Activated T-helper 2 cell treated with anti-CD3 and anti-CD28 coated beads, Interferon-gamma antibody, Interleukin-2, Interleukin-4, amounts not matched to agents 10 μg/mL and 5 μg/mL and 100 μg/mL, durations not matched to agents 14 hours and 24 hours and 36 hours (primary cell): ENCODE measurements at places on chromosomes 6 and 20.
A peak's percentile ranks its signal among the peaks of the same experiment; 100 is the strongest.

- no peak for DNase-seq
Measured at GRCh38 chr6:153698001-153698400, 341.0 kb upstream of the OPRM1 start.

GRCh38 chr6:144561455-144562043, 276.4 kb downstream of the UTRN start:
- no peak for DNase-seq

- DNase-seq: peak; percentile 86
Measured at GRCh38 chr6:33904050-33904746, 100.4 kb upstream of the MLN start.

DNA sequence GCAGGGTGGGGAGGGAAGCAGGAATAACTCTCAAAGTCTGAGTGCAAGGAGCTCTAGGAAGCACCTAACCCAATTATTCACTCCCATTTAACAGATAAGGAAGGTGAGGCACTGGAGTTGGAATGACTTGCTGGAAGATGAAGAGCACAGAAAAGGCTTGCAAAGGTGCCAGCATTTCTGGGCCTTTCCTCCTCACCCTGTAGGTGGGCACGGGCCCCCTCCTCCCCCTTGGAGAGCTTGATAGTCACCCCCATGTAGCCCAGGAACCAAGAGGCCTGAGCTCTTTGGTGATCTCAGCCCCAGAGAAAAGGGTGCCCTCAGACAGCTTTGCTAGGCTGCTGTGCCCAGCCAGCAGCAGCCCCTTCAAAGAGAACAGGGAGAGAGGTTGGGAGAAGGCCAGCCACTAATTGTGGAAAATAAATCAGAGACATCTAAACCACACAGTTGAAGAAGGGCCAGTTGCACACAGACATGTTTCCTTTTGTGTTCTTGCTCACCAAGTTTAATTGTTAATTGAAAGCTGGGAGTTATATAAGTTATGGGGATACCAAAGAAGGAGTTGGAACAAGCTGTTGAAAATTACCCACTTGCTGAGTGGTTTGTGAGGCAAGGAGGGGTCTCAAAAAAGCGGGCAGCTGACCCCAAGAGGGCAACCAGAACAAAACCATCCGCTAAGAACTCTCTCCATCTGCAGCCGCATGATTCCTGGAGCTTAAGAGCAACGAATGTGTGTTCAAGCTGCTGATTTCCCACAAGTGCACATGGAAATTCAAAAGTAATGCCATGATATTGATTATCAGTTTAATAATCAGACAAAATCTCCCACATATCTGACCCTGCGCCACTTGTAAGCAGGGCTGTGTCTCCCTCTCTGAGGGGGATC, 77.0 kb downstream of the MRPL14 start:
- DNase-seq: no peak

GRCh38 chr6:45072016-45072415, 256.1 kb upstream of the RUNX2 start:
- no peak for DNase-seq

GRCh38 chr6:27760464-27760863, 151.7 kb downstream of the OR2B2 start:
- DNase-seq: no peak

DNA sequence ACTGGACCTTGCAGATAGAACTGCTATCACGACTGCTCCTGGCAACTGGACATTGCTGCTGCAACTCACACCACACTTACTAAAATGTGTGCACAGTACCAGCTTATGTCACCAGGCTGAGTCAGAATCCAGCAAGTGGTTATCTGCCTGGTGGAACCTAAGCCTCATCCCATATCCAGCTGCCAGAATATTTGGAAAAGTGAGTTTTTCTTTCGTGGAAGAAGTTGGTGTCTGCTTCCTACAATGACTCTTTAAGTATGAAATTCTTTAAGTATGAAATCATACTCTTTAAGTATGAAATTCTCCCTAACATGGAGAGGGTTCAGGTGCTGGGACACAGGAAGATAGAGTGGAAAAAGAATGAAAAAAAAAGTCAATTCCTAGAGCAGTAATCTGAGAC, 16.4 kb upstream of the POLR1H start:
- DNase-seq: no peak

GRCh38 chr6:47485491-47486135, 8.0 kb downstream of the CD2AP start:
- no peak for DNase-seq

- no peak for DNase-seq
Measured at GRCh38 chr6:34131326-34132290, 14.3 kb downstream of the GRM4 start.

DNA sequence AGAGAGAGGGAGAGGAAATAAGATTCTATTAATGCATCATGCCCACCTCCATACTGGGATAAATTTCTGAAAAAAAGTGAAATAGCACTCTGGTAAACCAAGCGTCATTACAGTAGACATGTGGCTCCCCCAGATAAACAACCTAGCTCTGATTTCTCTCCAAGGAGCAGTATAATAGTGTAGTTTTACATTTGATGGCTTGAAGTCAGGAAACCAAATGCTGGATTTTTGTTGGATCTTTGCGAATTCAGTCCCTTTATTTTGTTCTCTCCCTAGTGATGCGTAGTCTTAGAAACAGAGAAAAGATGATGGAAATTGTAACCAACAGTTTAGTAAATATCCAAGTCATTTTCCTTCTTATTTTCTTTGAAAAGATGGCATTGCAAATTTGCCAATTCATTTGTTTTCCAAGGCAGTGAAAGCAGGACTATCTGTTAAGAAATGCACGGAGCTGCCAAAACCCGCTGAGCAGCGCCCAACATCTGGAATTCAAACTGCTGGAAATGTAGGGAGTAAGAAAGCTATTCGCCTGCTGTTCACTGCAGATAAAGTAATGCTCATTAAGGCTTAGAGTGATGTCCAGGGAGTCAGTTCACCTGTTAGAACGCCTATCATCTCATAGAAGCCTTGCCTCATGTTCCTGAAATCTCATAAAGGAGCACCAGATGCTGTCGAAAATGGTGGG, 85.7 kb upstream of the DOK5 start:
- DNase-seq: no peak

GRCh38 chr20:63568170-63568981, 5.7 kb downstream of the HELZ2 start:
- DNase-seq: no peak

- DNase-seq: peak; percentile 41
Measured at GRCh38 chr6:149147938-149148718, 169.4 kb upstream of the TAB2 start.

DNA sequence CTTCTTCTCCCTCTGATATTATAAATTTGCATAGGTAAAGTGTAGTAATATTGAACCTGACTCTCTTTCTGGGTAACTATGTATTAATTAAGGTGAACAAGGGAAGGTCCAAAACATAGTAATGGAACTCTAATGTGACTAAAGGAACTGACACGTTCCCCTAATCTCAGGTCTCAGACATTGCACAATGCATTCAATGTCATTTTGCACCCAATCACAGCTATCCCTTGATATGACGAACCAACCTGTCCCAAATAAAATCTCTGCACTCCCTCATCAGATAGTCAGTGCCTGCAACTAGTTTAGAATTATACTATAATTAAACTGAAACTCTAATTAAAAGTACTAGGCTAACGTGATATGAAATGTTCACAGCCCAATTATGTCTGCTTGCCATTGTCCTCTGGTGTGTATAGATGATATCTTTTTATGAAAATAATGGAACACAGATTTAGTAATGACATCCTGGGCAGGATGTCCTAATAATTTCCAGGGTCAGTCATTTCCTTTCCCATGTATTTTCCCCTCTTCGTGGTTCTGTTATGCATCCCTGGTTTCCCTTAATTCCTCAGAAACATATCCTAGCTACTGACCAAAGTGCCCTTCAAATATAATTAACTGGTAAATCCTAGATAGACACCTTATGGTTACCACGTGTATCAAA, 36.8 kb downstream of the PTPRK start:
- DNase-seq: no peak

- no peak for DNase-seq
Measured at GRCh38 chr6:117829594-117830319, 77.3 kb upstream of the SLC35F1 start.

GRCh38 chr6:166472636-166473035, 89.9 kb upstream of the MPC1 start:
- no peak for DNase-seq

GRCh38 chr6:156449128-156449527, 328.1 kb upstream of the ARID1B start:
- DNase-seq: no peak
